ENCODE measurements at places on chromosomes 3 and 15.

DNA sequence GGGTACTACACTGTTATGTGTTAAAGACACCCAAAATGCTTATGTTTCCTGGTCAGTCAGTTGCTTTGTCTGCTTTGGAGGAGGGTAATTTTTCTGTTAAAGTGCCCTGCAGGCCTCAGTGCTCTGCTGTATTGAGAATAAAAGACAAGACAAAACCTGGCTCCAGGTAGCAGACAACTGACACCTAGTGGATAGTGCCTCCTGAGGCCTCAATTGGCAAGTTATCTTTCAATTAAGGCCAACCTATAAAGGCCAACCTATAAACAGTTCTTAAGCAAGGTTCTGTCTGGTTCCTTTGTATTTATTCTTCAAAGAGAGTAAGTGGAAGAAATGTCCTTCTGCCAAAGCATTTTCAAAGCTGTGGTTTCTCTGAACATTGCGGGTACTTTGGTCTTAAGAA lies 773.8 kb downstream of the MECOM start:
- no peak for DNase-seq

GRCh38 chr15:36591536-36592411 lies 12.3 kb downstream of the CDIN1 start:
- no peak for DNase-seq

GRCh38 chr3:15646851-15647511 lies 45.4 kb downstream of the BTD start:
- peak; percentile 98 for DNase-seq

DNA sequence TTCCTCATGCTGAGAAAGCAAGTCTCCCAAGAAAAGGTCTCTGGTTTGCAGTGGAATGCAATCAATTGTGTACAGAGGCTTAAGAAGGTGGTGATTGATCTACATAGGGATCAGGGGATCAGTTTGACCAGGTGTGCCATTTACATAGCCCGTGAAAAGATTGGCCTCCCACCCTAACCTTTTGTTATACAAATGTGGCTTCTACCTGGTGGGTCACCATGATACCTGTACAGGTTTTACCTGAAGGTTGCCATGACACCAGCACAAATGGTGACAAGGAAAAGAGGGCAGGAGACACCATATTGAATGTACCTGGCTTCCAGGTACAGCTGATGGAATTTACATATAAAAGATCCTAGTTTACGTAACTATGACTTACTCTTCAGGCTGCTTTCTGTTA lies 25.5 kb upstream of the TEX55 start:
- no peak for DNase-seq

- DNase-seq, result peak; percentile 34
Observed at GRCh38 chr15:42273900-42274701, 868 bp upstream of the TMEM87A start.

DNA sequence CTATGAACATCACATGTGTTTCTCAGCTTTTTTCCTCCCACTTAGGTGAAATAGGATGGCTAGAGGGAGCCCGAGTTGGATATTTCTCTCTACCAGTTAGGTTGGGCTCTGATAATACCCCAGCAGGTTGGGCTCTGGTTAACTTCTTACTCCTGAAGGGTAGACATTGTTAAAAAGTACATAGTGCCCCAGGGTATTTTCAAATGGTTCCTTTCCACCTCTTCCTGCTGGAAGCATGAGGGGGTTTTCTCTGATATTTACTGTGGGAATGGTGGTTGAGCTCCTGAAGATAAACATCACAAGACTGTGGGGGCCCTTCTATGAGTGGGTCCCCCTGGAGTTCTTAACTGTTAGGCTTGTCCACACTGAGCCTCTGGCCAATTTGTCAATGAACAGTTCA lies 36.1 kb upstream of the SPESP1 start:
- no peak for DNase-seq

- no peak for DNase-seq
Observed at GRCh38 chr15:65095011-65095746, 18.6 kb downstream of the KBTBD13 start.

- no peak for DNase-seq
Observed at GRCh38 chr3:12501360-12502020, 17.2 kb downstream of the TSEN2 start.

DNA sequence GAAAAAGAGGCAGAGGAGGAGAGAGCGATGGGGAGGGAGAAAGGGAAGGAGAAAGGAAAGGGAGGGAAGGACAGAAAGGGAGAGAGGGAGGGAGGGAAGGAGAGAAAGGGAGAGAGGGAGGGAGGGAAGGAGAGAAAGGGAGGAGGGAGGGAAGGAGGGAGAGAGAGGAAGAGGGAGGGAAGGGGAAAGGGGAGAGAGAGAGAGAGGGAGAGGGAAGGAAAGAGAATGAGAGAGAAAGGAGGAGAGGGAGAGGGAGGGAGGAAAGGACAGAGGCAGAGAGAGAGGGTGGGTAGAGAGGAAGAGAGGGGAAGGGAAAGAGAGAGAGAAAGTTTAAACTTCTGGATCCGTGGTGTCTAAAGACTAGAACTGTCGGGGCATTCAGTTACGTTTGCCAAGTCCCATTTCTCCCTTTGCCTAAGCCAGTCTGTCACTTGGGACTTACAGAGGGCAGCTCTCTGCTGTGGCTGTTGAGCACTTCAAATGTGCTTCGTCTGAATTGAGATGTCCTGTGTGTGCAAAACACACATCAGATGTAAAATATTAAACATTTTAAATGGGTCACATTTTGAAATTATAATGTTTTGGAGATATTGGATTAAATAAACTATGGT lies 62.6 kb downstream of the PLXNA1 start:
- no peak for DNase-seq

GRCh38 chr3:13590841-13591520 lies 42.1 kb downstream of the FBLN2 start:
- DNase-seq, result no peak

- no peak for DNase-seq
Observed at GRCh38 chr3:4856136-4856535, 123.1 kb upstream of the BHLHE40 start.

- DNase-seq, result no peak
Observed at GRCh38 chr3:107910713-107911259, 180.0 kb downstream of the CD47 start.

GRCh38 chr15:31458596-31459399 lies 132.2 kb downstream of the KLF13 start:
- DNase-seq, result no peak

Measured in non-pigmented ciliary epithelial cell (primary cell).